ENCODE measurements at places on chromosomes 7 and 10.

DNA sequence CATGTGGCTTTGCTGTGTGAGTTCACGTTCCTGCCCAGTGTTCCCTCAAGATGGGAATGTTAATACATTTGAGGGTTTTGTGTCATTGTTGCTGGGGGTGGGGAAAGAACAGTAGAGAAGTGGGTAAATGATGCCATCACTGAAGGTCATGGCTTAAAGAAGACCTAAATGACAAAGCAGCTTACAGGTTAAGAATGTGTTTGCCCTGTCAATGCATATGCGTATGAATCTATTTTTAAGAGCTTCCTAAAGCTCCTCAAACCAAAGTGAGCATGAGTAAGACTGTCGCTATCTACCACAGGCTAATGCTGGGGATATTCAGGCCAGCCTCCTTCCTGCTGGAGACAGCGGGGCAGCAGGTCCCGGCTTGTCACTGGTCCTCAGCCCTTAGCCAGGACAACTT lies 162.9 kb downstream of the CREB5 start:
- no peak for DNase-seq

- DNase-seq = no peak
These were observed 88.6 kb downstream of the SEC23IP start for GRCh38 chr10:119980956-119981750.

- no peak for DNase-seq
These were observed 536 bp downstream of the C10orf105 start for GRCh38 chr10:71719042-71719441.

GRCh38 chr7:101882005-101882421 lies 64.6 kb downstream of the CUX1 start:
- no peak for DNase-seq

DNA sequence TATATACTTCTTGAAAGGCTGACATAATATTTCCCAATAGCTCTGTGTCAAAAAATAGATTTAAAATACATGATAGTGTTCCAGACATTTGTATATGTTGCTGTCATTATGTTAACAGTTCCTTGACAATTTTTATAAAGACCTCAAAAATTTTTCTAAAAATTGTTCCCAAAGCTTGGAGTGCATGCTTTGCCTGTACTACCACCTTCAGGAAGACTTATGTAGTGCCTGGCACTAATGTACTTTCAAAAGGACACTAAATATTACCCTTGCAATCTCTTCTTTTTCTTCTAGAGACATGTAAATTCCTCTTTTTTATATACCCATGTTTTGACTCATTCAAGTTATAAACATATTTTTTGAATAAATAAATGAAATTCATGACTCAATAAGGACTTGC lies 48.0 kb upstream of the SP8 start:
- no peak for DNase-seq

DNA sequence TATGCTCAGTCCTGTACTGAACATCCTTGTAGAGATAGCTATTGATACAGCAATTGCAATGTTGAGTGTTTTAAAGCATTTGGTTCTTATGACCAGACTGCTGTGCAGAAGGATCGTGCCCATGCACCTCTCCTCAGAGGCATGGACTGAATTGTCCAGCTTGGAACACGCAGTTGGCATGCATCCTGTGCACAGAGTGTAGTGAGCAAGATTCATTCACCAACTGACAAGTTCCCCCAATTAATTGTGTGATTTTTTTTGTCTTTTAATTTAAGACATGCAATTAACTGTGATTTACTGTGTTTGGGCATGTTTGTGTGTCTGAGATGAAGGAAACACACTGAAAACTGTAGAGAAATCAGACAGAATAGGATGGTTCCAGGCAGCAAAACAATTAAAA lies 323.7 kb downstream of the CDK14 start:
- DNase-seq = no peak

GRCh38 chr10:55870186-55870585 lies 490.9 kb downstream of the ZWINT start:
- DNase-seq = no peak

DNA sequence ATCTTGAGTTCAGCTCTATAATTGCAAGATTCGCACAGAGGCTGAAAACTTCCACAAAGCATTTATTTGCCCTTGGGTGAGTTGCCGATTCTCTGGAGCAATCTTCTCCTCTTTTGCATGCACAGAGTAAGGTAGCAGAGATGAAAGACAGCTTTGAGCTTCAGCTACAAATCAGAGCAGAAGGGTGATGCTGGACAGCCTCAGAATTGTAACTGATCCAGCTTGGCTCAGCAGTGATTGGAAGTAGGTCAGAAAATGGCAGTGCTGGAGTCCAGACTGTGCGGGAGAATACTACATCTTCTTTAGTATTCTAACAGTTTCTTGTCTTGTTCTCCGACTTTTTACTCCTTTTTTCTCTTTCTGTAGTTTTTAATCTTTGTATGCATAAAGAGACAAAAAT lies 55.4 kb upstream of the CDC14C start:
- no peak for DNase-seq

GRCh38 chr7:97011536-97012364 lies 6.4 kb downstream of the DLX6 start:
- no peak for DNase-seq
